ENCODE measurements at places on chromosomes 12 and 14.

DNA sequence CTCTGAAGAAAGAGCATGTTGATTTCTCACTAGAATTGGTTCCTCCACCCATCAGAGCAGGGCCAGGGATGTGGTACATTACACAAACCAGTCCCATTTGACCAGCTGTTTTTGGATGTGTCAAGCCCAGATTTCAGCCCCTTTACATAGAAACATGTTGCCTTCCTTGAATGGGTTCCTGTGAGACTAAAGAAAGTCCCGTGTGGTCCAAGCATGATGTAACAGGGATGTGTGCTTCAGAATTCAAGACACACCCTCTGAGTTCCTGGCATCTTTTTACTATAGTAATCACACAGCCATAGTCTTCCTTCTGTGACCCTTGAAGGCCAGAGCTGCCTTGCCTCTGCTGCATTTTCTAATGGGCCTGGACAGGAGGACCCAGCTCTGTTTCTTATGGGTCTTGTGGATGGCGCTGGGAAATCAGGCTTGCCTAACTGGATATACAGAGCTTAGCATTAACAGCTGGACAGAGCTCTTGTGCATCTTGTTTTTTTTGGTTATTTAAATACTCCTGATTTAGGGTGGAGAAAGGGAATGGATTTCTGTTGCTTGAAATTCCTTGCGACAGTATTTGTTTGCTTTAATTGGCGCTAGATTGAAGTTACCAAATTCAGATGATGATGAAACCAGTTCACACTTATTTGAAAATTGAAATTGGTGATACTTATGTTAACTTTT, 341.0 kb downstream of the ZFP36L1 start:
- peak; percentile 66 for DNase-seq

DNA sequence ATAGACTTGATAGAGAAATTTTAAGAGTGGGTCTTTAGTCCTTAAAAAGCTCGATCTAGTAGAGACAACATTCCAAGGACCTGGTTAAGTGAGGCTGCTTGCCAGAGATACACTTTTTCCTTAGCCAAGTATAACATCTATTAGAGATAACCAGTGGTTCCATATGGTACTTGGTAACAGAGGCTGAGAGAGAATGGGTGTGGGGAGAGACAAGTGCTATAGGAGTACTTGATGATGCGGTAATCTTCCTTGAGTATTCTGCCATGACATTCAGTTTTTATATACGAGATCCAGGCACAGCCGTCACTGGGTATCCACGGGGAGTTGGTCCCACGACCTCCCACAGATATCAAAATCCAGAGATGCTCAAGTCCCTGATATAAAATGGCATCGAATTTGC, 77.4 kb upstream of the REP15 start:
- peak; percentile 45 for DNase-seq

GRCh38 chr12:57058454-57058853, 8.5 kb upstream of the MYO1A start:
- DNase-seq, result no peak

- no peak for DNase-seq
These were observed 10.5 kb downstream of the AKT1 start for GRCh38 chr14:104784846-104785707.

DNA sequence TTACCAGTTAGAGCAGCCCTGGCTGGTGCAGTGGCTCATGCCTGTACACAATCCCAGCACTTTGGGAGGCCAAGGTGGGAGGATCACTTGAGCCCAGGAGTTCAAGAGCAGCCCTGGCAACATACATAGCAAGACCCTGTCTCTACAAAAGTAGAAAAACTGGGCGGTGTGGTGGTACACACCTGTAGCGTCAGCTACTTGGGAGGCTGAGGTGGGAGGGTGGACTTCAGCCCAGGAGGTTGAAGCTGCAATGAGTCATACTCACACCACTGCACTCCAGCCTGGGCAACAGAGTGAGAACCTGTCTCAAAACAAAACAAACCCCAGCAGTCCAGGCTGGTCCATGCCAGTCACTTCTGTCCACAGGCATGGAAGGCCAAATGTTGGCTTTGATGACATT, 7.4 kb downstream of the COX14 start:
- no peak for DNase-seq

DNA sequence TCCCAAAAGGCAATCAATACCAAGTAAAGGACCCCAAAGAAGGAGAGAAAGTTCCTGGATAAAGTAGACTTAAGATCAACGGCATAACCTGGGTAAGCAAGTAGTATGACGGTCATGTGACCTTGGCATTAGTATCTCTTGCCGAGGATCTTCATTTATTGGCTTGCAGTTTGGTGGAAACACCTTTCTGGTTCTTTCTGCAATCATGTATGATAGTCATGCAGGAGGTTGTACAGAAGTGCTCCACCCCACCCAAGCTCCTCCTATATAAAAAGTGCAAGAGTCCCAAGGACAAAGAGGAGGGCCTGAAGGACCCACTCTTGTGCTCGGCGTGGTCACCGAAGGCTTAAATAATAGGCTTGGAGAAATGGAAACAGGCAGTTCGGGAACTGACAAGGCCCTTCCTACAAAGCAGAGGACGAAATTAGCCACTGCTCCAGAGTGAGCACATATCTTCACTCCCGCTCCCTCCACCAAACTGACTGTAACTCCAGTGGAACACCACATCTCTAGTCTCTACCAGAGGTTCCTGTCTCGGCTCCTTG, 750 bp downstream of the CS start:
- peak; percentile 10 for DNase-seq

DNA sequence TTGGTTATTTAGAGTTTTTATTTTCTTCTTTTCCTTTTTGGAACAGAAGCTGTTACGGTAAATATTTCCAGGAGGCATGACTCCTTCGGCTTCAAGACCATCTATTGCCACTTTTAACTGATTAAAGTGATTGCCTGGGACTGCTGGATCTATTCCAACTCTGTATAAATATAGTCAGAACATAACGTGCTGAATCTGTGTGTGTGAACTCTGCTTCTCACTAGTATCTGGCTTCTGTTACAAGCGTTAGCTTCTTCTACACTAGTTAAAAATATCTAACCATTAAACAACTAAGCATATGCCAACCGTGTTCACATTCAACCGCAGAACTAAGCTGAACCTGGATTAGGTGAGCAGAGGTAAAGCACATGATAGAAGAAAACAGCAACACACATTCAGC, 49.0 kb downstream of the TMTC1 start:
- DNase-seq, result no peak

GRCh38 chr12:132481771-132482745, 7.9 kb upstream of the FBRSL1 start:
- DNase-seq, result no peak

GRCh38 chr14:57209561-57209960, 59.1 kb downstream of the EXOC5 start:
- peak; percentile 52 for DNase-seq

GRCh38 chr14:70114621-70115156, 74.1 kb downstream of the SLC8A3 start:
- no peak for DNase-seq

DNA sequence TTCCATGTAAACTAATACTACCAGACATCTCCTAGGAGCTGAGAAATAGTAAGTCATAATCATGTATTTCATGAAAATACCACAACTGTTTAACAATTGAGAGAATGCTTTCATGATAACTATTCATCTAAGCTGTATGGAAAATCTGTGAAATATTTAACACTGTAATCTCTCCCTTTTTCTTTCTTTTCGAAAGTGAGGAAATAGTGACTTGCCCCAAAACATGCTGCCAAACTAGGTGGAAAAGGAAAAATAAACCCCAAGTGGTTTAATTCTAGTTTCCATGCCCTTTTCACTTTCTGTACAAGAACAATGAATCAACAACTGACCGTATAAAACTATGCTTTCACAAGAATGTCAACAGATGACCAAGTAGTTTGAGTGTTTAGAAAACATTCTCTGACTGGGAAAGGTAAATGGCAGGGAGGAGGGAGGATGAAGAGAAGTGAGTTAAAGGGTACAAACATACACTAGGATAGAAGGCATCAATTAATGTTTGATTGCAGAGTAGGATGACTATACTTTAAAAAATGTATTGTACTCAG, 147.5 kb upstream of the AVPR1A start:
- DNase-seq, result no peak

DNA sequence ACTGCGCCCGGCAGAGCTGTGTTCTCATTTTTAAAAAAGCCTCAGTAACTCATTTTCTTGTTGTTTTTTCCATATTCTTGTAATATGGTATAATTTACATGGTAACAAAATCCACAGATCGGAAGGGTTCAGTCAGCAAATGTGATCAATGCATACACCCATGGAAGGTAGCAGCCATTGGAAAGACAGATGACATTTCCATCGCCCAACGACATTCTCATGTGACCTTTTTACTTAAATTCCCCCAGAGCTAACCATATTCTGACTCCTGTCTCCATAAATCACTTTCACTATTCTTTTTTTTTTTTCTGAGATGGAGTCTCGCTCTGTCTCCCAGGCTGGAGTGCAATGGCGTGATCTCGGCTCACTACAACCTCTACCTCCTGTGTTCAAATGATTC, 4.9 kb downstream of the PEBP1 start:
- DNase-seq, result no peak

DNA sequence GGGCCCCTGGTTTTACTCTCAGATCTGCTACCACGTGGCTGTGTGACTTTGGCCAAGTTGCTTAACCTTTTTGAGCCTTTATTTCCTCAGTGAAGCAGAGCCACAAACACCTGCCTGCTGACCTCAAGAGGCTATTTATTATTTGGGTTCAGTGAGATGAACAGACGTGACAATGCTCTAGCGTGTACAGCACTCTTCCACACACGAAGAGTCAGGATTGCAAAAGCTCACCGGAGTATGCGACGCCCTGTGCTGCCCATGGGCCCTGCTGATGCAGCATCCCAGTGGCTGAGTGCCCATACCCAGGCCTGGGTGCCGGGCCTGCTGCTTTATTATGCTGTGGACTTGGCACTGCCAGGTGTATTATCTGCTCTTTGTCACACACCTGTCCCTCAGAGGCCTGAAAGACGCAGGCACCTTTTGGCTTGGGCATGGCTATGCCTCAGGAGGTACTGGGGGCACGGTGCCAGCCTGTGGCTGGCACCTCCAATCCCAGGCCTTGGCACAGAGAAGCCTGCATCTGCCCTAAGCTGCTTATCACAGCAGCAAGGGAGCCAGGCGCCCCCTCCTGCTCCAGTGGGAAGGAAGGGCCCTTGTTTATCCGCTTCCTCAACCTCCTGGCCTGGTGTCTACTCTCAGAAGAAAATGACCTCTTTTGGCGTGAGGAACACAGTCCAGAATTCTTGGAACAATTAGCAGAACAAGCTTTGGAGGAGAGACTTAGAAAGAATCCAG, 22.3 kb upstream of the TC2N start:
- DNase-seq, result no peak

- DNase-seq, result no peak
These were observed 101.9 kb downstream of the DACT1 start for GRCh38 chr14:58739674-58740073.

DNA sequence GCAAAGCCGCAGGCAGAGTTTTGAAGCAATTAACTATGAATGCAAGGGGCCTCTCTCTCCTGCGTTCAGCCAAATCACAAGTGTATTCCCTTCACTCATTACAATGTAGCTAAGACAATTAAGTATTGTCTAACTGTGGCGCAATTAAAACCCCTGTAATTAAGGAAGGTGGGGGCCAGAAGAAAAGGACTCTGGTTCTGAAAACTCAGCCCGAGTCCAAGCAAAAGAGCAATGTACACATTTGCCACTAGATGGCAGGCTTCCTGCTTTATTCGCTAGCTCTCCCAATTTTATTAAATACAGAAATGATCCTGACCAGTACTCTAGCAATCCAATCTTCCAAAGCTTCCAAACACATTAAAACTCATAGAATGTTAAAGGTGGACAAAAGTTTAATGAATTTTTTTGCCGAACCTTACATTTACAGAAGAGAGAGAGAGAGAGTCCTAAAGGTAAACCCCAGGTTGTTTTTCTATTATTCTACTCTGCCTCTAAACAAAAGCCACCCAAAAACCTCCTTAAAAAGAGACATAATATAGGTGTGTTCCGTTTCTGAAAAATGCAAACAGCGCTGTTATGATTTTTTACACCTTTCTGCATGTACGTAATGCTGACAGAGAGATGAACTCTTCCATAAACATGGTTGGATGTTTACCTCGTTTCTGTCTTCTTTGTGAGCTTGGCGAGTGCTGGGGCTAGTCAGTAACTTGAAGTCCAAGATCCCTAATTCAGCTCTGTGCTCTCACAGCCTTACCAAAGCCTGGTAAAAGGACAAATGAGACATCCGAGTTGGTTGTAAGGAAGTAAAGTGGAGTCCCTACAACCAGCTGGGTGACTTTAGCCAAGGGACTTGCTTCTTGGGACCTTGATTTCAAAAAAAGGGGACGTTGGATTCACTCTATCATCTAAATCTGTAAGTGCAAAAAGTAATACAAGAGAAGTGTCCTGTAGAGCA, 50.9 kb upstream of the VASH1 start:
- peak; percentile 46 for DNase-seq

DNA sequence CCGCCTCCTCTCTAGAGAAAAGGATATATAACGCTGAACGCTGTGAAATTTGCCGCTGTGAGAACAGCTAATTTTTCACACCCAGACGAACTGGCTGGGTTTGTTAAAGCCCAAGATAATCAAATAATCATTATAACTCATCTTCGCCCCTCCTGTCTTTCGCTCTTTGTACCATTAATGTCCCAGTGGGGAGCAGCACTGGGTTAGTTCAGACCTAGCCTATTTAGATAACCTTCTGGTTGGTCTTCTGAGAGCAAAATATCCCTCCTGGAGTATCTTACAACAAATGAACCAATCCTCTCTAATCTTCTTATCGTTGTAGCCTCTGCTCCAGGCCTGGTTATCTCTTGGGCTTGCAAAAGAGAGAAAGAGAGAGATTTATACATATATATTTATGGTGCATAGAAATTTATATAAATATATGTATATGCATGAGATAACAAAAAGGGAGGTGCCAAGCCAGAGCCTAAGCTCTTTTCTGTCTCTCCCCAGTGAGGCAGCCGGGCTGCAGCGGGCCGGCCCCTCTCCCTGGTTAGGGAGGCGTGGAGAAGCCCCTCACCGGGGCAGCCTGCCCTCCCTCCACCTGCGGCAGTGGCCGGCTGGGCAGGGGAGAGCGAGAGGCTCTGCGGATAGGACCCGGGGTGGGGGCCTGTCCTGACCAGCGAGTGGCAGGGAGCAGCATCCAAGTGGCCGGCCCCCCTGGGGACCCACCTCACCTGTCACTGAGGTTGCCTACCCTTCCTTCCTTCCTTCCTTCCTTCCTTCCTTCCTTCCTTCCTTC, 202.0 kb upstream of the LHX5 start:
- no peak for DNase-seq

GRCh38 chr12:92648242-92649031, 54.4 kb upstream of the PLEKHG7 start:
- no peak for DNase-seq

- no peak for DNase-seq
These were observed 364.9 kb upstream of the FLRT2 start for GRCh38 chr14:85165094-85165493.

DNA sequence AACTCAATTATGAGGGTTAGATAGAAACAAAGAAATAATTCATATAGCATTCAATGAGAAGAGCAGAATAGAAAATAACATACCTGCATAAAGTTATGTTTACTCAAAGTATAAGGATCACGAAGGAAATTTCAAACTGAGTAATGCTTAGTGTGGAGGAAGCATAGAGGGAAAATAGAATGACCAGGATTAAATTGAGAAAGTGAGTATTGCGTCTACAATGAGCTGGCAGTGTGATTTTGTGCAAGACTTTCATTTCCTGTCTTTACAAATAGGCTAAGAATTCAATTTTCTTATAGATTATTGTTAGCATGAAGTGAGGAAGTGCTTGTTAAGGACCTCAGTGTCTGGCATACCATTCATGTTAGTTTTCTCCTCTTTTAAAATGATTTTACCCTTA, 12.0 kb downstream of the ADGRD1 start:
- no peak for DNase-seq
